ENCODE measurements at places on chromosomes 4 and X. TPM values are rescaled to one million over a fixed set of nuclear protein-coding genes. Genes with fewer than 3 reads are reported as not detected.

PCYT1B gene
- total RNA-seq: under 0.01 TPM

CABS1 gene
- not detected for total RNA-seq

PTTG2 gene
- not detected for total RNA-seq

MAGED4 gene
- total RNA-seq: 38.9 TPM

CCDC149 gene
- 19.8 TPM for total RNA-seq

TCEANC gene
- 3.2 TPM for total RNA-seq

GSX2 gene
- total RNA-seq: not detected

ARR3 gene
- not detected for total RNA-seq

FRAS1 gene
- 0.20 TPM for total RNA-seq

CSAG2 gene
- total RNA-seq: not detected

UGT2A1 gene
- total RNA-seq: not detected

CENPVL3 gene
- total RNA-seq: not detected

AFF2 gene
- 0.22 TPM for total RNA-seq

RNF175 gene
- total RNA-seq: 0.20 TPM

LNX1 gene
- 10.1 TPM for total RNA-seq

C4orf54 gene
- total RNA-seq: under 0.01 TPM

ARSD gene
- total RNA-seq: 21.6 TPM

ABLIM2 gene
- total RNA-seq: 1.1 TPM

NXF2B gene
- not detected for total RNA-seq

PABPC4L gene
- total RNA-seq: 0.20 TPM

FOXR2 gene
- not detected for total RNA-seq

S100G gene
- total RNA-seq: not detected

HELT gene
- total RNA-seq: not detected

PLXNB3 gene
- 2.4 TPM for total RNA-seq

ARMCX1 gene
- 39.7 TPM for total RNA-seq

CLNK gene
- total RNA-seq: not detected

GPR173 gene
- 0.44 TPM for total RNA-seq

MAGEA4 gene
- total RNA-seq: not detected

GDPD2 gene
- not detected for total RNA-seq

TSPAN7 gene
- 38.1 TPM for total RNA-seq

All from lung microvascular endothelial cell (primary cell).